Uterine smooth muscle cell (primary cell): ENCODE measurements at places on chromosomes 1 and 21. TPM values are rescaled to one million over a fixed set of nuclear protein-coding genes. Genes with fewer than 3 reads are reported as not detected.

MLLT11 gene
- total RNA-seq, result 5.0 and 6.9 TPM in 2 replicates

LCE1C gene
- not detected in 2 replicates for total RNA-seq

BTG2 gene
- 2.7 and 8.9 TPM in 2 replicates for total RNA-seq

MTMR11 gene
- total RNA-seq, result 4.9 and 7.2 TPM in 2 replicates

KCNJ9 gene
- not detected in 2 replicates for total RNA-seq

LCE1A gene
- not detected in 2 replicates for total RNA-seq

C8B gene
- total RNA-seq, result not detected in 2 replicates

GNAT2 gene
- 0.33 TPM in 1 of 2 replicates, not detected in the other for total RNA-seq

CDC42 gene
- total RNA-seq, result 340 and 543 TPM in 2 replicates

LCE1E gene
- not detected in 2 replicates for total RNA-seq

ALX3 gene
- not detected in 2 replicates for total RNA-seq

RAB29 gene
- total RNA-seq, result 12.4 and 24.1 TPM in 2 replicates

NUDT4B gene
- total RNA-seq, result 6.9 and 11.2 TPM in 2 replicates

S100A6 gene
- 1,072 and 1,519 TPM in 2 replicates for total RNA-seq
